ENCODE measurements at places on chromosomes 2 and 18. TPM values are rescaled to one million over a fixed set of nuclear protein-coding genes. Genes with fewer than 3 reads are reported as not detected.

DNA sequence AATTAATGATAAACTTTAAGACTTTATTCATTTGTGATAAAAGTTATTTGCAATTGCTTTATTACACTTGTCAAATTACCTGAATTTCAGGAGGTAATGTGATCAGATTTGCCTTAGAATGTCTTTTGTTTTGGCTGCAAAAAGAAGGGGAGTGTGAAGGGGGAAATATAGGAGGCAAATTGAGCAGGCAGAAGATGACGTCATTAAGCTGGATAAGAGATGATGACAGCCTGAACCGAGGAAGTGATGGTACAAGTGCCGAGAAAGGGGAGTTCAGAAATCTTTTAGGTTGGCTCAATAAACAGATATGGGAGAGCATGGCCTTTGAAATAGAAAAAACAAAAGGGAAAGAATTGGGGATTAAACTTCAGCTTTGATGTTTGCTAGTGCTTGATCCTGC, 73.0 kb upstream of the TTN start:
- no peak for DNase-seq

DNA sequence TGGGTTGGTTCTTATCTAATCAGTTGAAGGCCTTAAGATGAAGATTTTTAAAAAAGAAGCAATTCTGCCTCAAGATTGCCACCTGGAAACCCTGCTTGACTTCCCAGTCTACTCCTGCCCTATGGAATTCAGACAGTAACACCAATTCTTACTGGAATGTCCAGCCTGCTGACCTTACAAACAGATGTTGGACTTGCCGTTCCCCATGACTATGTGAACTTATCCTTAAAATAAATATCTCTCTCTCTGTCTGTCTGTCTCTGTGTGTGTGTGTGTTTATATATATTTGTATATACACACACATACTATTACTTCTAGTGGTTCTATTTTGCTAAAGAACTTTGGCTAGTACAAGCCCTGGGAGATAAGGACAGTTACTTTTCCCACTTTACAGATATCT, 675.3 kb downstream of the SLC4A3 start:
- no peak for DNase-seq

DNA sequence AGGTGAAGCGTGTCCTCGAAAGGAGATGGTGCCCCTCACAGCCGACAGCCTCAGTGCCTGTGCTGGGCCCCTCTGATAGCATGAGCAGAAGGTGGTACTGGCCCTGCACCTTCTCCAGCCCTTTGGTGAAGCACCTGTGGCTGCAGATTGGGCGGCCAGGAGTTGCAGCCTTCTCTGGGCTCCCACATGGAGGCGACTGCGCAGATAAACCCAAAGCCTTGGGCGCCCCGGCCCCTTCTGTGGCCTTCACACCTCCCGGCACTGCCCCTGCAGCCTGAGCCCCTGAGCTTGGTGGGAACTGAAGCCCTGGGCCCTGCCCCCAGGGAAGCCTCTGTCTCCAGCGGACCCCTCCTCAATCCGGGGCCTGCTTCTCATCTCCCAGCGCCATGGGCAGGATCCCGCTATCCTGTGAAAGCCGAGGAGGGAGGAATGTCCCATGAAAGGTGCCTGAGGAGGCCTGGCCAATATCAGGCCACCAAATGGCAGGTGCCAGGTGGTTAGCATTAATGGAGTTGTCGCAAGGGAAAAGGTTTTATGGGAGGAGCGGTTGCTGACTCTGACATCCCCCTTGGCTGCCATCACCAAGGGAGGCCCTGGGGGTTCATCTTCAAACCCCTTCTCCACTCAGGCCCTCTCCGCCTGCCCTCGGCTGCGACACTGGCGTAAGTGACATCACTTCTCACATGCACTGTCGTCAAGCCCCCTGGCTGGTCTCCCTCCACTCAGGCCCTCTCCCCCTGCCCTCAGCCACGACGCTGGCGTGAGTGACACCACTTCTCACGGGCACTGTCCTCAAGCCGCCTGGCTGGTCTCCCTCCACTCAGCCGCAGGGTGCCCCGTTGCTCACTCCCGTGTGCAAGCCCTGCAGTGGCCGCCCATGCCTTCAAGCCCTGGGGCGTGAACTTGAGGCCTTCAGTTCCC, 62.4 kb downstream of the DDX1 start:
- no peak for DNase-seq

DNA sequence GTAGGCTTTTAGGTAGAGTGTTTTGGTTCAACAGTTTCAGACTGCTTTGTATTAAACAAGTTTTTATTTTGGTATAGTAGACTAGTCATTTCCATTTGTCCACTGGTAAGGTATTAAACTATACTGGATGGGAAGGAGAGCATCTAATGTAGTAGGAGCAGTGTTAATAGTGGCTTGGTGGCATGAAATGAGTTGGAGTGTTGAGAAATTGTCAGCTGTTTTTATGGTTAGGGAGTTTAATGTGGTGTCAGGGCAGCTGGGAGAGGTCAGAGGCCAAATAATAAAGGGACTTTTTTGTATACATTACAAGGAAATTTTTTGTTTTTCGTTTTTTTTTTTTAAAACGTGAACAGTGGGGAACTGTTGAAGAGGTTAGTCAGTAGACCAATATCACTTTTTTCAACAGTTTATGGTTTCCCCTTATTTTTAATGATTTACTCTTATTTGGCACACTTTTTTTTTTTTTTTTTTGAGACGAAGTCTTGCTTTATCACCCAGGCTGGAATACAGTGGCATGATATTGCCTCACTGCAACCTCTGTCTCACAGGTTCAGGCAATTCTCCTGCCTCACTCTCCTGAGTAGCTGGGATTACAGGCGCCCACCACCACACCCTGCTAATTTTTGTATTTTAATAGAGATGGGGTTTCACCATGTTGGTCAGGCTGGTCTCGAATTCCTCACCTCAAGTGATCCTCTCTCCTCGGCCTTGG, 21.2 kb downstream of the ACTR3 start:
- no peak for DNase-seq

DNA sequence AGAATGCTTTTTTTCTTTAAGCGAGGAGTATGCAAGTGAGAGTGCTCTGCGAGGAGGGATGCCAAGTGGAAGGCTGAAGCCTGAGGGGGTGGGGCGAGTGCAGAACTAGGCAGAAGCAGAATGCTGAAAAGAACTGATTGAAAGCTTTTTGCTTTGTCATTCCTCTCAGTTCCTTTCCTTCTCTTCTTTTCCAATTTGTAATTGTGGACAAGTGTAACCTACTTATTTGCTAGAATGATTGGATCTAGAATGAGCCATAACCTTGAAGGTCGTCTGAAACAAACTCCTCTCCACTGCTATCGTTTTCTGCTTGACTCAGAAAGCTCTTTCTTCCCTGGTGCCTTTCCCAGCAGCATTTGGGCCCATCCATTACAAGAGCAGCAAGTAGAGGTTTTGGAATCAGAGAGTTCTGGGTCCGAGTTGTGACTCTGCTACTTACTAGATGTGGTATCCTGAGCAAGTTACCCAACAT, 115.3 kb downstream of the METTL8 start:
- no peak for DNase-seq

DNA sequence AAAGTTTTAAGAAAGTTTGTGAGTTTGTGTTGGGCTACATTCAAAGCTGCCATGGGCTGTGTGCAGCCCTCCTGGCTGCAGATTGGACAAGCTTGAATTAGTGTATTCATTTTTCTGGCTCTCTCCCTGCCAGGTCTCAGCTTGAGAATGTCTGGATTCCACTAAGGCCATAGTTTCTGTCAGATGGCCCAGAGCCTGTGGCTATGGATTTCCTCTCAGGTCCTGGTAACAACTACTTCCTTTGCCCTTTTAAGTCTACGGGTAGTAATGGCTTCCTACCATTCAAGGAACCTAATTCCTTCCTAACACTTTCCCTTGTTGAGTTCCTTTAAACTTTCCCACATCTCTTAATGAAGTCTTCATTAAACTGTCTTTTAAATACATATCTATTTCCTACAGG, 24.3 kb upstream of the PSMD14 start:
- DNase-seq: no peak

GRCh38 chr2:203949228-203949627, 12.7 kb downstream of the ICOS start:
- DNase-seq: no peak

- DNase-seq: no peak
Measured at GRCh38 chr2:225566798-225567197, 167.3 kb downstream of the NYAP2 start.

- no peak for DNase-seq
Measured at GRCh38 chr18:58402247-58402646, 226.6 kb downstream of the ALPK2 start.

GRCh38 chr2:14423145-14423906, 209.2 kb upstream of the LRATD1 start:
- no peak for DNase-seq

- no peak for DNase-seq
Measured at GRCh38 chr2:9211496-9211895, 4.9 kb downstream of the ASAP2 start.

DNA sequence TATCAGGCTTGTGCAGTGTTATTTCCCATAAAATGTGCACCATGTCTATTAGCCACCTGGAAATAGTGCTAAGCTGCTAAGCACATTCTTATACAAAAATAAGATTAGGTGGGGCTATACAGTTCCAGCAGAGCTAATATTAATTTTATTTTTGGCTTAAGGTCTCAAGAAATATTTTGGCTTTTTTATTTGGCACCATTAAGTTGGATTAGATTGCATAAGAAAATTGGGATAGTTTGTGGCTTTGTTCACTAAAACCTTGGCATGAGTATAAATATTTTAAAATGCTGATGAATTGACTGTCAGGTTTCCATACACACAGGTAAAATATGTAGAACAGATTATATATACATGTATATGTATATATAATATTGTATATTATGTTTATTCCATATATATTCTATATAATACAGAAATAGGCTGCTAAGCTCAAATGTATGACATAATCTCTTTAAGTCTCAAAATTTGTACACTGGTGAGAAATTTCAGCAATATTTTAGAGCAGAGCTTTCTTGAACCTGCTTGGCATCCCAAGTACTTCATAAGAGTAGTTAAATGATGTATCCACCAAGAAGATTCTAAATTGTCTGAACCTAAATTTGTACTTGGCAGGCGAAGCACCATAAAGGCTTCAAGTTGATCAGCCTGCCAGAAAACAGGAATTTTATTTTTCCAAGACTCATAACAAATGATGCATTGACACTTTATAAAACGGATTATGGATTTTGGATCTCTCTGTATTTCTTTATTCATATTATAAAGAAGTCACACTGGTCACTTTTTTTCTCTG, 32.6 kb downstream of the CCDC102B start:
- no peak for DNase-seq

DNA sequence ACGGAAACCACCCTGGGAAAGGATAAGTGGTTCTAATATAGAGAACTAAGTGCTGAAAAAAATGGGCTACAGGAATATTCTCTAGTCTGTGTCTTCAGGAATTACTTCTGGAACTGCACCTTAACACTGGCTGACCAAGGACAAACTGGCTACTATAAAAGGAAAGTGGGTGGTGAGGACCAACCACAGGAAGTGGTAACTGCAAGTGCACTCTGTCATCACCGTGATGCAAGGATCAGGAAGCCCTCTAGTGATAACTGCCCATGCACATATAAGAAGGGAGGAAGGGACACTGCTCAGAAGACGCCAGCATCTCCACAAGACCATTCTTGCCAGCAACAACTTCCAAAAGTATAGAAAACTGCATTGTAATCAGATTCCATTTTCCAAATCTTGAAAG, 424.4 kb upstream of the RGPD4 start:
- no peak for DNase-seq

DNA sequence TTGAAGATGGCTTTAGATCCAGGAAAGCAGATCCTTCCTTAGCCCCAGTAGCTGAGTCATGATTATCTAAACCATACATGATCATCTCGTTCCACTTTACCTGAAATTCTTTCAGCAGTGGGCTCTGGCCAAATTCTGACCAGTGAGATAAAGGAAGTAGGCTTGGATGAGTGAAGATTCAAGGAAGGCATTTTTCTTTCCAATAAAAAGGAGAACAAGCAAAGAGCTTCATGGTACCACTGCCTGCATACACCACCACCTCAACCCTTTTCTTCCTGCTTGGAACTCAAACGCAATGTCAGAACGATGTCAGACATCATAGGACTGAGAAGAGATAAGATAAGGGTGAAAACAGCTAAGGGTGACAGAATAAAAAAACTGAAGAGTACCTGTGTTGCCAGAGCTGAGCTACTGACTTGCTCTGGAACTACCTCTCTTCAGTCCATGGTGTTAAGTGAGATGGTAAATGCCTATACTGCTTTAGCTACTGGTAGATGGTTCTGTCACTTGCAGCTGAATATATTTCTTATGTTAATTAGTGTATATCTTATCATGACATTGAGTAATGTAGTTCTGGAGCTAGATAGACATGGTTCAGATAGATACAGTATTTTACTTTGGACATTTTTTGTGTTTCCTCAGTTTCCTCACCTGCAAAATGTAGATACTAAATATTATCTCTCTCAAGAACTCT, 58.7 kb upstream of the ACVR1 start:
- DNase-seq: no peak

DNA sequence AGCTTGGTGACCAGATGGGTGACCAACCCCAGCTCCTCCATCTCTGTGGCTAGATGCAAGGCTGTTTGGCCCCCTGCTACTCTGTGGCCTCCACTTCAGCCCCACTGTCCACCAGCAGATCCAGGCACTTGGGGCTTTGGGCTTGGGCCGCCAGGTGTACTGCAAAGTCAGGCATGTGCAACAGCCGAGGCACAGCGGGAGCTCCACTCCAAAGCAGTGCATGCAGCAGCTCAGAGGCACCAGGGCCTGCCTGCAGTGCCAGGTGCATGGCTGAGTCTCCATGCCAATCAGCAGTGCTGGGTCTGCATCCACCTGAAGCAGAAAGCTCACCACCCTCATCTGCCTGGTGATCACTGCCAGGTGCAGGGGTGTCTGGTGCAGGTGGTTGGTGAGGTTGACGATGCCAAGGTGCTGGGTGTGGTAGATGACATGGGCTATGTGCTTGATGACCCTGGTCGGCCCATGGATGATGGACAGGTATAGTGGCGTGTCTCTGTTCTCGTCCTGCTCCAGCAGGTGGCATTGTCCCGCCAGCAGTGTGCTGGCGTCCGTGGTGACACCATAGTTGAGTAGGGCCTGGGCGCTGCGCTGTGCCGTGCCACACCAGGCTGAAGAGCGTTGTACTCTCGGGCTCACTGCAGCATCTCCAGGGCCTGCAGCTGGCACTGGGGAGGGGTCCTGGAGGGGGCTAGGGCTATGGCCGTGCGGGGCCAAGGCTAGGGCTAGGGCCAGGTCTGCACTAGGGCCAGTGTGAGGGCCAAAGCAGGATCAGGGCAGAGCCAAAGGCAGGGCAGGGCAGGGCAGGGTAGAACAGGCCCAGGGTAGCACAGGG, 1.0 kb upstream of the ANKRD62 start:
- DNase-seq: no peak

GPR155 gene
- 3.0 TPM for polyA plus RNA-seq

NRP2 gene
- polyA plus RNA-seq: 19.7 TPM

SLC30A3 gene
- 0.06 TPM for polyA plus RNA-seq

C1GALT1C1L gene
- polyA plus RNA-seq: 0.12 TPM

FAM110C gene
- polyA plus RNA-seq: not detected

SAG gene
- polyA plus RNA-seq: not detected

RND3 gene
- 497 TPM for polyA plus RNA-seq

DNMT3A gene
- polyA plus RNA-seq: 2.6 TPM

COL4A3 gene
- polyA plus RNA-seq: 0.23 TPM

GAREM1 gene
- 0.48 TPM for polyA plus RNA-seq

ZNF521 gene
- polyA plus RNA-seq: 29.3 TPM

Data from BJ (cell line).